EL (cell line): ENCODE measurements at places on chromosomes 5 and 9.
A peak's percentile ranks its signal among the peaks of the same experiment; 100 is the strongest.

DNA sequence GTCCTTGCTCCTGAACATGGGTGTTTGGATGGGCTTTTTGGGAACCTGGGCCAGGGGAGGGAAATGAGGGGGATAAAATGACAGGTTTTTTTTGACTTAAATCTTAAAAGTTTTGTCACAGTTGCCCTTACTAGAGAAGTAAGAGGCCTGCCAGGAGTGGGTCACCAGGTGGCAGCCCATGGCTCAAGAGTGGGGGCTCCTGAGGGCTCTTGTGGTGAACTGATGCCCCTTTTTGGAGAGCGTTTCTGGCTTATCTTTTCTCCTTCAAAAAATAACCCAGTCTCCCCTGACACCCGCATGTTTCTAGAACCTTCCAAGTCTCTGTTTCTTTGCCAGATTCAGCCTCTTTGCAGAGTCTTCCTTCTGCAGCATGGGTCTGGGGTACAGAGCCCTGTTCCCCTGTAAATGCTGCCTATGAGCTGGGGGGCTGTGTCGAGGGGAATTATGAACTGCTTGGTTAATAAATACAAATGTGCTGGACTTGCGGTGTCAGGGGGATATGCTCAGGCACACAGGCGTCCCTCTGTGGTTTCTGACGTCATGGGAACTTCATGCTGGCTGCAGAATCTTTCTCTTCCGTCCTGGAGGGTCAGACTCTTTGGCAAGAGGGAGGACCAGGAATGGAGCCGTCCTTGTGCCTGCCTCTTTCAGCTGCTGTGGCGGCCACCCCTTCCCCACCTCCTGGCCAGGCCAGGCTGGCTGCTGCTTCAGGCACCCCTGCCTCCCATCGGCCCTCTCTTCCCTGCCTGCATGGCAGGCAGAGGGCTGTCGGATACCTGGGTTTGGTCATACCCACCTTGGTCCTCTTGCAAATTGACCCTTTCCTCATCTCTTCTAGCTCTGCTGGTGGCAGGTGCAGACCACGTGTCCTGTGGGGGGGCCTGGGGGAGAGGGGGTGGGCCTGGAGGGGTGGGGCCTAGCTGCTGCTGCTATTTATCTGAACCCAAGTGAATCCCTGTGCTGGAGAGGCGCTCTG lies 30.1 kb downstream of the PTPA start:
- DNase-seq = peak; percentile 94

DNA sequence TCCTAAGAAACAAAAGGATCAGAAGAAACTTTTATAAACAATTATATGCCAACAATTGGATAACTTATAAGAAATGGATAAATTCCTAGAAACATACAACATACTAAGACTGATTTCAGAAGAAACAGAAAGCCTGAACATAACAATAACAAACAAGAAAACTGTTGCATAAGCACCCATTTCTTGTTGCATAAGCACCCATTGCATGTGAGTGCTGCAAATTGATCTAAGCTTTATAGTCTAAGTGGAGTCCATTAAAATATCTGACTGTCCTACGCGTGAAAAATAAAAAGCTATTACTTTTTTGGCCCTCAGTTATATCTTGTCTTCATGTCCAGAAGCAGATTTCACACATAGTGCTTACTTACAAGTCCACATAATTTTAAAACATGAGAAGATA lies 19.3 kb downstream of the TYRP1 start:
- DNase-seq = no peak

DNA sequence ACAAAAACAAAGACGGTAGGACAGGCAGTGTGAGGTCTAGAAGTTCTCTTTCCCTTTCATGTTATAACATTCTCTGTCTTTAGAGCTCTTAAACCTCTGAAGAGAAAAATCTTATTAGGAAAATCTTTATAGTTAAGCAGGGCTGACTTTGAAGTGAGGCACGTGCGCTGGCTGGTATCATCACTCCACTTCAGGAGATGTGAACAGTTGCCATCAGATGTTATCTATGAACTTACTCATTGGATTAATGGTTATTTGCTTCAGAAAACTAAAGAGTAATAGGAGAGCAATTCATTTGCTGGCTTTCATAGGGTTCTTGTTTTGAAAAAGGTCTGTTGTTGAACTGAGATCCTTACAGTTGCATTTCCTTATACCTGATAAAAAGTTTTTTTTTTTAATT lies 25.7 kb downstream of the LRRTM2 start:
- DNase-seq = peak; percentile 60

- no peak for DNase-seq
Measured at GRCh38 chr5:178326374-178326715, 93.7 kb upstream of the PHYKPL start.

- no peak for DNase-seq
Measured at GRCh38 chr9:89505911-89506310, 8.0 kb upstream of the SEMA4D start.

GRCh38 chr5:172421020-172421419 lies 33.3 kb downstream of the SH3PXD2B start:
- no peak for DNase-seq

DNA sequence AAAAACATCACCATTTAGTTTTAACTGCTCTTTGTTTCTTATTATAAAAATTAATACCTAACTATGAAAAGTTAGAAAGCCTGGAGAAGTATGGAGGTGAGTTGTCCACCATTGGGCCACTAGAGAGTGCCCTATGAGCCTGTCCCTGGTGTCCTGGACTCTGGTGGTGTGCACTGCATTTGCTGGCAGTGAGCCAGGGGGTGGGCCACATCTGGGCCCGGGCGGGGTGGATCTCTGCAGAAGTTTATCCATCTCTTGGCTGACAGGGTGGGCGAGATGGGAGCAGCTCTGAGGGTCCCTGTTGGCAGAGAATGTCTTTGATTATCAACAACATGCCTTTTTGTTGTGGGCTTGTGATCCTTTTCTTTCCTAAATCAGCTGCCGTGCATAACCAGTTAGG lies 8.2 kb downstream of the TENT4A start:
- no peak for DNase-seq

DNA sequence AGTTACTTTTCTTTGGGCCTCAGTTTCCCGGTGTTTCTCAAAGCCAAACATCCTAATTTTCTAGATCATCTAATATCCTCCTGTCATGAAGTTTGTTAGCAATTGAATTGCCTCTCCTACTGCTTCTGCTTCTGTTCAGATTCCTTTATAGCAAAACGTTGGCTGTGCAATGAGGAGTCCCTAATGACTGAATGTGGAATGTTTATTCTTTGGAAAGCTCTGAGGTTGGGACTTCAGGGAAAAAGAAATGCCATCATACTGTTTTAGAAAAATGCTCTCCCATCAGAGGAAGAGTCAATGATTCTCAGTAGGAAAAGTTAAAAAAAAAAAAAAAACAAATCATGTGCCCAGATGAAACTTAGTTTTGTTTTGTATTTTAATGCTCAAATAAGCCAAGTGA lies 268.7 kb upstream of the PAPPA start:
- DNase-seq = no peak

- DNase-seq = no peak
Measured at GRCh38 chr5:158272409-158272808, 413.5 kb upstream of the CLINT1 start.

DNA sequence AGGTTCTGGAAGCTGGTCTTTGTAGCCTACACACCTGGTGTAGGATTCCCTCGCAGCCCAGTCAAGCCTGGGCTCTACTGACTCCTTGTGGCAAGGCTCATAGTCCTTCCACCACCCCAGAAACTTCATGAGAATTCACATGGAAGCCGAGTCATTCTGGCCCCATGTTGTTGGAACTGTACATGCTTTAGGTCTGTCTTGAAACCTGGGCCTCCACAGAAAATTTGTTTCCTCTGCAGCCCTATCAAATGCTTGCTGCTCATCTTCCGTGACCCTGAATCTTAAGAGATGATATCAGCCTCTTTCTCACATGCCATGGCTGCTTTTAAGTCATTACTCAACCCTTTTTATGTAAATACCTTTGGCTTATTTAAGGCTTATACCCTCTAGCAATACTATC lies 113.4 kb upstream of the GRHPR start:
- DNase-seq = peak; percentile 73

DNA sequence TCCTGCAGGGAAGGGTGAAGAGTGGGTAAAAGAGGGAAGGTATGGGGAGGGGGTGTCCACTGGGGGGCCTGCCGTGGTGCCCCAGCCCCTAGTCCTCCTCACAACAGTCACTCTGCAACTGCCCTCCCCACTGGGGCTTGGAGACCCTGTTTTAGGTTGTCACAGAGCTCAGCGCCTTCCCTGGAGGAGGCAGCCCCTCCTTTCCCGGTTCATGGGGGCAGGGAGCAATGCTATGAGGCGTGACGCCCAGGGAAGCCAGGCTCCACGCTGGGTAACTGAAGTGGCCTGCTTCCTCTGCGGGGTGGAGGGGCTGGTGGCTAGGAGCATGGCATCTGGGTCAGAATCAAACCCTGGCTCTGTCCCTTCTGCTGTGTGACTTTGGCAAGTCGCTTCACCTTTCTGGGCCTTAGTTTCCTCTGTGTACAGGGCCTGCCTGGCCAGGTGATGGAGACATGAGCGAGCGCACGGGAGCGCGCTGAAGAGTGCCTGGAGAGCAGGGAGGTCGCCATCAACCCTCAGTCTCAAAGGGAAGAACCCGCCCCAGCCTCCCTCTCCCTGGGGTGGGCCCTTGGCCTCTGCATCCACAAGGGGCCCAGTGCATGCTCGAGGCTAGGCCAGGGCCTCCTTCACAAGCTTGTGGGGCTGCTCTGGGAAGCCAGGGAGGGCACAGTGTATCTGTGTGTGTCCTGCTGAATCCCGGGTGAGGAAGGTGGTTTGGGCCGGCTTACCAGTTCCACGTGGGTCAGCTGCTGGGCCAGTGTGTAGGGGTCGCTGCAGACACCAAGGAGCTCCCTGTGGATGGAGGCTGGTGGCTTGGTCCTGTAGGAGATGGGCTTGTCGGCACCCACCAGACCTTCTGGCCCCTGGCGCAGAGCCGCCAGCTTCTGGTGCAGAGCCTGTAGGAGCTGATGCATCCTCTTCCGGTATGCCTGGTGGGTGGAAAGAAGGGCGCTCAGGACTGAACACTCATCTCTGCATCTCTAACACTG lies 56.4 kb upstream of the RNF130 start:
- no peak for DNase-seq

DNA sequence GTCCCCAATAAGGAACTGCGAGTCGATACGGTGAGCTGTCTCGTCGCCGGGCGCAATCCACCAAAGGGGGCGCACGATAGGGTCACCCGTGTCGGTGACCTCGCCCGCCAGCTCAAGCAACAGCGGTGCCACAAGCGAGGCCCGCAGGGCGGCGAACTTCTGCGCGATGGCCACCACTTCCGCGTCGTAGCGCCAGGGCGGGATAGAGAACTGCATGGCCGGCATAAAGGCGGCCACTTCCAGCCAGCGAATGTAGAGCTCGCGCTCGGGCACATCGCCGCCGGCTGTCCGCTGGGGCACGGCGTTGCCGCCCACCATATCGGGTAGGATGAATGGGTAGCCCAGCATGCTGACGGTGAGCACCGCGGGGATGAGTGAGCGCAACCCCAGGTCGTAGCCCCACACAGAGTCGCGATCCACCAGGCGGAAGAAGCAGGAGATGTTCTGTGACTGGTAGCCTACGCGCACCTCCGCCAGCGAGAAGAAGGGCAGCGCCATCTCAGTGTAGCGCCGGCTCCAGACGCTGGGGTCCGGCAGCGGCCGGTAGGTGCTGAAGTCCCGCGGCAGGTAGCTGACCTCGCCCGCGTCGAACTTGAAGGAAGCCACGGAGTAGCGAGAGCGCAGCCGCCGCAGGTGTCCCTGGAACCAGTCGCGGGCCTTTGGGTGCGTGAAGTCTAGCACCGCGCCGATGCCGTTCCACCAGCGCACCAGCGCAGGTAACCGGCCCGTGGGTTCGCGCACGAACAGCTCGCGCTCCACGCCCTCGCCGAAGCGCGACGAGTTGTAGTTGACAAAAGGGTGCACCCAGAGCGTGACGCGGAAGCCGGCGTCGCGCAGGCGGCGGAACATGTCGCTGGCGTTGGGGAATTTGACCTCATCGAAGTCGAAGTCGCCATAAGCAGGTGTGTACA lies 5.5 kb downstream of the MYORG start:
- DNase-seq = peak; percentile 8

- no peak for DNase-seq
Measured at GRCh38 chr9:4838189-4838546, 45.4 kb downstream of the RCL1 start.

DNA sequence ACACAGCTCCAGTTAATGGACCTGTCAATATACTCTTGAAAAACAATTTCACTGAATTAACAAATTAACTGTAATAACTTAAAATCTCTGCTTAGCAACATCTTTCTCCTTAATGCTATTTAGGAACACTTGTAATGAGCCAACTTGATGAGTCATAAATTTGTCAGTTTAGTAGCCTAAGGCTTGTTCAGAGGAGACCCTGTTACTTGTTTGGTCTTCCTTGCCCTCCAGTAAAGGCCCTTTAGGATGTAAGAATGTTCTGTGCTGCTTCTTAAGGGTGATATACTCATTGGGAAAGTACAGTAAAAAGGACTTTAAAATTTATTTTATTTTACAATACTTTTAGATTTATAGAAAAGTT lies 11.4 kb upstream of the MATR3 start:
- DNase-seq = peak; percentile 59

GRCh38 chr5:6593148-6594016 lies 39.5 kb downstream of the NSUN2 start:
- no peak for DNase-seq

DNA sequence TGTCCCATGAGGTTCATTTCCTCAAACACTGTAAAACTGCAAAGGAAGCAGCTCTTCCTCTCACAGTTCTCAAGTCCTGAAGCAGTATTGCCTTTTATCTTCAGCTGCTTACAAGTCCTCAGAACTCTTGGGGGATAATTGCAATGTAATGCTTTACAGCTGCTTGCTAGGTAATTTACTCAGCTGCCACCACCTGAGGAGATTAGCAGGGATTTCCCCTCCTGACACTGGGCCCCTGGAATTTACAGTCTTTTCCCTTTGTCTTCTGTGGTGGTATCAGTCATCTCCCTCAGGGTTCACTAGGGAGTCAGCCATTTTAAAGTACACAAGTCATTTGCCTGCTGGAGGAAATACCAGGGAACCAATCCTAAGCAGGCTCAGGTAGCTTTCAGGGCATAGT lies 754.3 kb upstream of the GRAMD2B start:
- DNase-seq = no peak

GRCh38 chr9:12808569-12808968 lies 33.7 kb downstream of the LURAP1L start:
- DNase-seq = no peak

GRCh38 chr9:85425153-85425611 lies 316.6 kb downstream of the AGTPBP1 start:
- peak; percentile 48 for DNase-seq

DNA sequence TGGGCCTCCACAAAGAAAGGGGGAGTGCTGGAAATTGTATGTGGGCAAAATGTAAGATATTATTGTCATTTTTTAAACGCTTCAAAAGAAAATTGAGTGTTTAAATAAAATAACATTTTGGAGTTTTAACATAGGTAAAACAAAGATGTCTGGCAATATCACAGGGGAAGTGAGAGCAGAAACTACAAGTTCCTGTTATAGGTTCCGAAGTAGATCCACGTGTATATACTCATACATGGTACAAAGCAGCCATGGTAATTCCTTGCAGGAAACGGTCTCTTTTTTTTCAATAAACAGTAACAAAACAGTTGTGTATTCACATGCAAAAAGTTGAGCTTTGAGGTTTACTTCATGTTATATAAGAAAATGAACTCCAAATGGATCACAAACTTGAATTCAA lies 78.4 kb downstream of the MTRR start:
- DNase-seq = no peak

- DNase-seq = no peak
Measured at GRCh38 chr5:76542887-76543690, 80.1 kb downstream of the F2RL2 start.
